ENCODE measurements at places on chromosomes 16 and 17. TPM values are rescaled to one million over a fixed set of nuclear protein-coding genes. Genes with fewer than 3 reads are reported as not detected.

DNA sequence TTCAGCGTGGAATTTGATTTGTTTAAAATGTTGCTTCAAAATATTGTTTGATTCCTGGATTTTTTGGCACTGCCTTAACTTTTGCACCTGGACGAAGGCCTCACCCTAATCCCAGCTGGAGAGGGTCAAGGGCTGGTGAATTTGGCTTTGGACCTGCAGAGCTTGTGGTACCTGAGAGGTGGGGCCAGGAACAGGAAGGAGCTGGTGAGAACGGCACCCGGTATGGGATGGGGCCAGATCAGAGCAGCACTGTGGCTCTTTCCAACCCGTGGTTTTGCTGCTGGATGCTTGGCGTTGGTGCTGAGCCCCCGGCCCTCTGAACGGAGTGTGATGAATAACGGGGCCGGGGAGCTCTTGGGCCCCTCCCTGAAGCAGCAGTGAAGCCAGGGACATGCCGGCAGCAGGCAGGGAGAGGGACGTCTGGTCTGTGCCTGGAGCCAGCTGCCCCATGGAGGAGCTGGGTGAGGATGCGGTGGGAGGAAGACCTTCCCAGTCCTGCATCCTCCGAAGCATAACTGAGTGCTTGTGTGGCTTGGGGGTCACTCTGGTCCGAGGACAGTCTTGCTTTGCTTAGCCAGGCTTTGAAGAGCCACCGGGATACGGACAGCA is 275.4 kb downstream of the SEC14L1 start:
- no peak for DNase-seq

Gene CD7
- total RNA-seq, result 0.11 TPM

GRCh38 chr17:73960469-73960868 is 243.0 kb upstream of the RPL38 start:
- no peak for DNase-seq

DNA sequence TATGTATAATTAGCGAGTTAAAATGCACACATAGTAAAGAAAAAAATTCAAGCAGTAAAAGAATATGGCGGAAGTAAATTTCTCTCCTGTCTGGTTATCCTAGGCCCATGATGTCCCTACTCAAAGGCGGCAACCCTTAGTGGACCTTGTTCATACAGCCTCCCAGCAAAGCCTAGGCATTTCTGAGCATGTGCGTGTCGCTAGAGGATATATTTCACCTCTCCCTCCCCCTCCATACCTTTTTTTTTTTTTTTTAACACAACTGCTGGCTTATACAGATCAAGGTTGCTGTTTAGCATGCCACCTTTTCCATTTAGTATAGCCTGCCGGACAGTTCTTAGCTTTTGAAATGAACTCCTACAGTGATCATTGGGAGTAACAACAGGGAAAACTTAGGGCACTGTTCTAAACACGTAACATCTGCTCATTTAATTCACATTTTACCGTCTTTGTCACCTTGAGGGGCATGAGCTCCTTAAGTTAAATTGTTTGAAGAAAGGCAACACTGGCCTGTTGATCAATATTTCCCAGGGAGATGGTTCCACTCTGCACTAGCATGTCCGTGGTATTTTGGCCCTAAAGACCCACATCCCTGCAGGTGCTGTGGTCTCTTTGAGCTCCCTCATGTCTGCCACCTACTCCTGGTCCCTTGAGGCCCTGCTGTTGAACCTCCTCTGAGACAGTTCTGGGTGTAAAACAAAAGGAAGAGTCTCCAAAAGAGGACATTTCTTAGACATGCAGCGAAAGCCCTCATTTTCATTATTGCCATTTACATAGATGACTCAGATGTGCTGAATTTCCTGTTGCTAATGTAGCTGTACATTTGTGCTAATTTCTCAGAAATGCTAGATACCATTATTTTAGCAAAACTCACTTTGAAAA is 4.1 kb upstream of the TNFRSF13B start:
- DNase-seq, result no peak

GRCh38 chr16:51658531-51658930 is 507.5 kb upstream of the SALL1 start:
- no peak for DNase-seq

- peak; percentile 49 for DNase-seq
These were observed 901 bp downstream of the CDYL2 start for GRCh38 chr16:80803339-80804055.
